Tibial nerve (tissue), 4 donors: ENCODE measurements at places on chromosomes 1 and 21. TPM values are rescaled to one million over a fixed set of nuclear protein-coding genes. Genes with fewer than 3 reads are reported as not detected.
A peak's percentile ranks its signal among the peaks of the same experiment; 100 is the strongest.

Gene SPRR3
- total RNA-seq, result not detected

Gene HFM1
- total RNA-seq, result 1.9 TPM

Gene SIM2
- total RNA-seq, result not detected

Gene TSPAN2
- 5.2 TPM for total RNA-seq

Gene SLAMF9
- total RNA-seq, result not detected

Gene ACKR1
- 128 TPM for total RNA-seq

Gene CELF3
- not detected for total RNA-seq

DNA sequence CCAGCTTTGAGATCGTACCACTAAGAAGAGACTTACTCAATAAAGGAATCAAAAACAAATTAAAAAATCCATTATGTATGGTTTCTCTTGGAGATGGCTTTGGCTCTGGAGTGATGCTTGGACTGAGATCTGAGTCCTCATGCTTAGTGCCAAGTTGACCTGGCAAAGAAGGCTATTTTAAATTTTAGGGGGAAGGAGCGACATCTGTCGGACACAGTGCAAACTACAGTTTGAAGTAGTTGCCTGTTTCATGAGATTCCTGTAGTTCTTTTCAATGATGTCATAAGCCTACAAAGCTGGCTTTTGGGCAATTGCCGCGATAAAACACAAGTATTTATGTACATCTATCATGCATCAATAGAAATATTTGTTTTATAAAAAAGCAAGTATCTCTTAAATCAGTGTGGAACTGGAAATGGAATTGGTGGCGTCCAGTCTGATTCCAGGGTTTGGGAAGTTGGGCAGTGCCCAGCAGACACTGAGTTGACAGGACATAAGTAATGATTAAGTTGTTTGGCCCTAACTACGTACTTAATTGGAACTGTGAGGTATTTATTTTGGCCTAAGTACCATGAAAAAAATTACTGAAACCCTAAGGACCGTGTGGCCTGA, 50.0 kb downstream of the TBCE start:
- peak; percentile 52 for DNase-seq

GRCh38 chr1:4660917-4661594, 6.6 kb downstream of the AJAP1 start:
- DNase-seq, result no peak

- DNase-seq, result no peak
Observed at GRCh38 chr21:36945496-36946138, 20.9 kb downstream of the HLCS start.

GRCh38 chr1:221394011-221394544, 347.8 kb downstream of the DUSP10 start:
- DNase-seq, result no peak

- no peak for DNase-seq
Observed at GRCh38 chr1:66439031-66439740, 94.8 kb upstream of the SGIP1 start.

GRCh38 chr1:16145662-16146278, 10.1 kb downstream of the EPHA2 start:
- DNase-seq, result peak; percentile 45

DNA sequence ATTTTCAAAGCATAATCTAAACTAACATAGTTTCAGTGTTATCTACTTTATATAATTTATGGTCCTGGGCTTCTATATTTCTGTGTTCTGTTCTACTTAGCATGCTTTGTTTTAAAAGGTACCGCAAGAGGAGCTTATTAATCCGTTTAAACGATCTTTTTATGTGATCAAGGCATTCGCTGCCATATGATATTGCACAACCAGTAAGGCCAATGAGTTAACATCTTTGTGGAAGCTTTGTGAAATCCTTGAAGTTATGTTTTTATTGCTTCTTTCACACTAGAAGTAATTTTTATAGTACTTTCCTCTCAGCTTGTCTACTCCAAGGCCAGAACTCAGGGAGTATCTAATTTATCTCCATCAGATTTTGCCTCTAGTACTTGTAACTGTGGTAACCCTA, 8.9 kb downstream of the LRRC8C start:
- no peak for DNase-seq

DNA sequence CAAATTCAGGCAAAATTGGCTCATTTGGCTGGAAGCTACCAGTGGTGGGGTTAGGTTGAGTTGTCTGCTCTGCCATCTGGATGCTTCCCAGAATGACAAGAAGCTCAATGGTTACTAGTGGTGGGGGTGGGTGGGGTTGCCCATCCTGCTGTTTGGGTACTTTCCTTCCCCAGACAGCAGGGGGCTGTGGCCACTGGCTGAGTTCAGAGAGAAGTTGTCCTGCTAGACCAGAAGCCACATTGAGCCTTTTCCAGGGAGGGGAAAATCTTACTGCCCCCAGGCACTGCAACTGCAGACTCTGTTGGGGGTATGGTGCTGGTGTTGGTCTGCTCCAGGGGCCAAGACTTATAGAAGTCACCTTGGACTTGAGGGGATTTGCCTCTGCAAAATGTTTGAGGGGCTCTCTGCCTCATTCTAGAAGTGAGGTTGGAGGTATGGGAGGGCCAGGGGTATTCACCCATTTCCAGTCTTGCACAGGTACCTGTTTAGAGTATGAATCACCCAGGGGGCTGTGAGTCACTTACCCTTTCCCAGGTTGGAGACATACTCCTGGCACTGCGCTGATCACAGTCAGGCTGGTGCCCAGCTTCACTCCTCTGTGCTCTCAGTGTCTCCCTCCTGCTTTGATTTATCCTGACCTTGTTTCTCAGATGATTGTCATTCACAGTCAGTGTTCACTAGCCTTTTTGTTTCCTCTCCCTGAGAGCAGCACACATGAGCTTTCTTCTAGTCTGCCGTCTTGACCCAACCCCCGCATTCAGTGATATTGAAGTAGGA, 89.1 kb upstream of the NEGR1 start:
- no peak for DNase-seq

DNA sequence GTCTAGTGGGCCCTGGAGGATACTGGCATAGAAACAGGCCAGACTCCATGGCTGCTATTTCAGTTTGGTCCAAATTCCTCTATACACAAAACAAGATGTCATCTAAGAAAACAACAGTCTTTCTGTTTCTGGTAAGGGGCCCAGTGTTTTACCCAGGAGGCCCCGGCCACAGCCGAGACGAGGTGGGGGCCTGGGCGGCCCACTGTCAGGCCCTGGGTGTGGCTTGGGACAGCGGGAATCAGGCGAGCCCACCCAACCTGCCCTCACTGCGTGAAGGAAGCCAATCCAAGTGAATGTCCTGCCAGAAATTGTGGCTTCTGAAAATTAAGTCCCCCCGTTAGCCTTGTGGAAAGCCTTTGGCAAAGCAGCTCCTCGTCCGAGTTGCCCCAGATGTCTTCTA, 31.2 kb upstream of the GPR153 start:
- no peak for DNase-seq

DNA sequence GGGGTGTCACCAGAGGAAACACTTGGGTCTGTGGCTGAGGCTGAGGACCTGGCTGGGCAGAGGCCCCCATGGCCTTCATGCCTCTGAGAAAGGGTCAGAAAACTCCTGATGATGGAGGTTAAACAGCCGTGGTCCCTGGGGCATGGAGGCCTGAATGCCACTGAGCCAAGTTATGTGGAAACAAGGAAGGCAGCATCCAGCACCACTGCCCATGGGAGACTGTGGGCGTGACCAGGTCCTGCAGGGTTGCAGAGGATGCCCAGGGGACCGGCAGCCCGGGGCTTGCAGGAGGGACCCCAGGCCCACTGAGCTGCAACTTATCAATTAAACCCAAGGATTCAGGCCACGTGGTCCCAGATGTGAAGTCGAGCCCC, 18.9 kb upstream of the COL6A2 start:
- peak; percentile 27 for DNase-seq

GRCh38 chr21:46050668-46051378, 47.1 kb upstream of the COL6A2 start:
- DNase-seq, result no peak

GRCh38 chr1:12336413-12336812, 106.6 kb downstream of the VPS13D start:
- DNase-seq, result no peak

DNA sequence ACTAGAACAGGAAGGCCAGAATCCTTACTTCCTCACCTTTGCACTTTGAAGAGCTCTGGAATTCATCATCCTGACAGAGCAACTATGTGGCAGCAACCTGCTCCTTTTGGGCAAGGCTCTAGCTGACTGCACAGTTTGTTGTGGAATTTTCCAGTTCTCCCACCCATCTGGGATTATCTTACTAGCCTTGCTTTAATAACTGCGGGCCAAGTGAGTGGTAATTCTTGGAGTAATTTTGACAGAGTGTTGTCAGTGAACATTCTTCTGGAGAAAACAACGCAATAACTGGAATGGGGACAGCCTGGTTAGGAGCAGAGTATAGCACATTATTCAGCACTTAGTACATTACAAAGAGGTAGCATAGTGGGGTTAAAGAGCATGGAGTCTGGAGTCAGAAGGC, 75.3 kb downstream of the NTMT2 start:
- DNase-seq, result peak; percentile 78

- no peak for DNase-seq
Observed at GRCh38 chr1:32766328-32766972, 50.7 kb downstream of the YARS1 start.
